ENCODE measurements at places on chromosomes 5 and 9.

- DNase-seq: peak; percentile 63
Measured at GRCh38 chr5:125372694-125373631, 626.5 kb upstream of the ZNF608 start.

DNA sequence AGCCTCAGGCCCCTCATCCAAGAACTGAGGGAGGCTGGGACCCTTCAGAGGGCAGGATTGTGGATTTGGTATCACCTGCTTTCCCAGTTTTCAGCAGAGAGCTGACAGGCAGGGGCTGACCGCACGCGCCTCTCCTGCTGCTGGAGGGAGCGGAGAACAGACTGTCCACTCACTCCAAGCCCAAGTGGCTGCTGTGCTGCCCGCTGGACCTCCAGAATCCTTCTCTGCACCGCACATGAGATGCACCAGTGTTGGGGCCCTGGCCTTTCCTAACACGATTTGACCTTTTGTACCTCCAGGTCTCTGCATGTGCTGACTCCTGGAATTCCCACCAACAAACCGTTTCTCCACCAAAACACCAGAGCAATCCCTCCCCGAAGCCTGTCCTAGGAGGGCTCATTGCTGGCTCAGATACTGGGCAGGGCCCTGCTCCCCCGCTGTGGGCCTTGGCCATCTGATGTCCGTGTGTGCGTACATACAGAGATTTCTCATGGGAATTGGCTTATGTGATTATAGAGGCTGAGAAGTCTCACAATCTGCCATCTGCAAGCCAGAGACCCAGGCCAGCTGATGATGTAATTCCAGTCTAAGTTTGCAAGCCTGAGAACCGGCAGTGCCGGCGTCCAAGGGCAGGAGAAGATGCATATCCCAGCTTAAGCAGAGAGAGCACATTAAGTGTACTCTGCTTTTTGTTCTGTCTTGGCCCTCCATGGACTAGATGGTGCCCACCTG lies 141.7 kb downstream of the GADD45G start:
- DNase-seq: peak; percentile 8

- peak; percentile 14 for DNase-seq
Measured at GRCh38 chr5:139340051-139340450, 1.6 kb upstream of the PAIP2 start.

- no peak for DNase-seq
Measured at GRCh38 chr5:174482607-174483024, 241.8 kb upstream of the MSX2 start.

DNA sequence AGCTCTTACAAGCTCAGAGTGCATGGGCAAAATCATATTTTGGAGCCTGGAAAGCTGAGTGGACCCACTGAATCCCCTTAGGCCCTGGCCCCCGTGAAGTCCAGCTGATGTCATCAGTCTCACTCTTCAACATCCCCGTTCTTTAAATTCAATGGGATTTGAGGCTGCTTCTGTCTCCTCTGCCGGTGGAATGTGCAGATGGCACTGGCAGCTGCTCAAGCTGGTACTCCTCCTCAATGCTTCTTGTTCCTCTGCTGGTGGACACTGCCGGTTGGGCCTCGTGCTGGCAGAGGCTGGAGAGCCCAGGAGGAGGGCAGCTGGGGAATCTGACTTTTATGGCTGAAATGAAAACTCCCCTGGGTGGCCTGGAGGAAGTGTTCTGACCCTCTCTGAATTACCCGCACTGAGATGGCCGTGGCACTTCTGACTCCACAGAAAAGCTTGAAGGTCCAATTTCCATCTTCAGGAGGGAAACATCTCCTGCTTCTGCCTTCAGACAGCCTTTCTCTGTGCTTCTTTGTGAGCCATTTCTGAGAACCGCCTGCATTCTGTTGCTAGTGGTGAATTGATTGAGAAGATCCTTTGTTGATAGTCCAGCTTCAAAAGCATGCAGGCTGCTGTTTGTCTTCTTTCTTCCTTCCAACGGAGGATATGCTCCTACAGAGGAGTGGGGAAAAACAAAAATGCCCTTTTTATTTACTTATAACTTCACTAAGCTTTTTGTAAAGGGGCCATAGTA lies 298.9 kb downstream of the TMEM38B start:
- no peak for DNase-seq

DNA sequence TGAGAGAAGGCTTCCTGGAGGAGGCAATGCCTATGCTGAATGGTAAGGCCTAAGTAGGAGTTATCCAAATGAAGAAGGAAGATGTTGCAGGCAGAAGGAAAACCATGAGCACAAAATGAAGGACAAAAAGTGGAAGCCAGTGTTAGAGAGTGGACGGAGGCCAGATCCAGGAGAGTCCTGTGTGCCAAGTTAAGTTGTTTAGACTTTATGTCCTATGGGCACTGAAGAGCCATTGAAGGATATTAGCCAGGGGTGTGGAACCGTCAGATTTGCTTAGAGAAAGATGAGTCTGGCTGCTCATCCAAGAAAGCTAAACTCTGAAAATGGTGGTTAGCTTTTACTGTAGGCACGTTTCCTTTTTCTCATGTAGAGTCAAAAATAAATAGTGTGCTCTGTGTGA lies 254.7 kb downstream of the ADAMTSL1 start:
- DNase-seq: no peak

DNA sequence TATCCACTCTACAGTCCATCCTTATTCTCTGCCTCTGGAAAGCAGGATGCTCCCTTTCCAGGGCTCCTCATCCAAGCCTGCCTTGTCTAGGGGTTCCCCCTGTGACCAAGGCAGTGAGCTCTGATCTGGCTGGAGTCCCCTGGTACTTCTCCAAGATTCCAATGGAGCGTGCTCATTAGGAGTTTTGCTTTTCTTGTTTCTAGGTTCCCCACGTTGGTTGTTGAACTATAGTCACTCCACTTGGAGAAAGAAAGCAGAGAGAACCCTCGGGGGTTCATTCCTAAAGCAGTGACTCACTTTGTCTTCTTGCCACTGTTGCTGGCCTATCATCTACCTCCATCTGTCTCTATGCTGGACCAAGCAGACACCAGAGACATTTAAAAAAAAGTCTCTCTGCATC lies 192.6 kb downstream of the TLE4 start:
- DNase-seq: peak; percentile 96

Data from brain microvascular endothelial cell (primary cell).